ENCODE measurements at places on chromosomes 16 and 17. TPM values are rescaled to one million over a fixed set of nuclear protein-coding genes. Genes with fewer than 3 reads are reported as not detected.

HS3ST2 gene
- 0.45 TPM for total RNA-seq

GRCh38 chr16:12565423-12565822 is 238.3 kb downstream of the CPPED1 start:
- DNase-seq, result no peak
- H3K27me3 ChIP-seq, result no peaks in the 10 kb centered on the region
- H3K4me3 ChIP-seq, result no peak overlapping the region
- no peak overlapping the region for H3K27ac ChIP-seq

DNA sequence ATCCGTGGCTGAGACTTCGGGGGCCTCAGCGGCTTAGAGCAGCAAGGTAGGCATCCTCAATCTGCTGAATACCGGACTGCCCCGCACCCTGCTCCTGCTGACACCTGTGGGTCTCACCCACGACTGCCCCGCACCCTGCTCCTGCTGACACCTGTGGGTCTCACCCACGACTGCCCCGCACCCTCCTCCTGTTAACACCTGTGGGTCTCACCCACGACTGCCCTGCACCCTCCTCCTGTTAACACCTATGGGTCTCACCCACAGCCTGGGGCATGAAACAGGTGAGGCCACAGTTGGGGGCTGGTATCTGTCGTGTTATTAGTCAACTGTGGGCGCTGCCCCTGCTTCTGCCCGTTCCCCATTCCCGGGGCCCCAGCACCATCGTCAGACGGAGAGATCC is 36.3 kb upstream of the PABPN1L start:
- no peaks in the 10 kb centered on the region for H3K27me3 ChIP-seq
- no peak overlapping the region for H3K27ac ChIP-seq

GNG13 gene
- total RNA-seq, result not detected

Data from activated naive CD8-positive, alpha-beta T cell treated with anti-CD3 and anti-CD28 coated beads, Interleukin-2, amount 10 ng/mL, durations not matched to agents 7 days and 5 days (primary cell).